Activated CD8-positive, alpha-beta memory T cell treated with anti-CD3 and anti-CD28 coated beads for 48 hours (primary cell): ENCODE measurements at places on chromosomes 7 and 10.

GRCh38 chr7:36875794-36876193 lies 151.5 kb upstream of the AOAH start:
- no peak for DNase-seq

- DNase-seq = no peak
Observed at GRCh38 chr10:132681858-132682755, 103.8 kb downstream of the NKX6-2 start.

- no peak for DNase-seq
Observed at GRCh38 chr7:128003787-128004186, 27.4 kb downstream of the LRRC4 start.

GRCh38 chr10:23325132-23325531 lies 19.5 kb downstream of the C10orf67 start:
- no peak for DNase-seq

GRCh38 chr10:113056441-113057021 lies 106.5 kb downstream of the TCF7L2 start:
- no peak for DNase-seq

GRCh38 chr10:121450247-121450646 lies 148.0 kb downstream of the FGFR2 start:
- no peak for DNase-seq

- no peak for DNase-seq
Observed at GRCh38 chr10:85447690-85448089, 918.9 kb downstream of the GRID1 start.

DNA sequence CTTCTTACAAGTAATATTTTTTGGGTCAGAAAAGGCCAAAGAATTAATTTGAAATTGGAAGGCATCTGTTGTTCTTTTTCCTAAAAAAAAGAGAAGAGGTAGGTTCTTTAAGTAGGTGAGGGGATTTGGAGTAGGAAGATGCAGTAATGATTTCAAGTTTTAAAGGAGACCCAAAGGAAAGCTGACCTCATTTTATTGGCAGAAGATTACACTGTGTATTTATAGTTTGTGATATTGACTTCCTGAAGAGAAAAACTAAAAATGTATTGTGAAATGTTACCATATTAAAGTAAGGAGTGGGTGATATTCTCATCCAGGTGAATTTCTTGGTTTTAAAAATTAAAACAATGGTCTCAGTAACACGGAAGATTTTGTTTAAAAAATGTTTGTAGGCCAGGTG lies 56.6 kb upstream of the CELF2 start:
- no peak for DNase-seq

- no peak for DNase-seq
Observed at GRCh38 chr10:70352401-70353097, 29.9 kb downstream of the LRRC20 start.

- no peak for DNase-seq
Observed at GRCh38 chr7:142733271-142733670, 16.0 kb upstream of the PRSS1 start.

DNA sequence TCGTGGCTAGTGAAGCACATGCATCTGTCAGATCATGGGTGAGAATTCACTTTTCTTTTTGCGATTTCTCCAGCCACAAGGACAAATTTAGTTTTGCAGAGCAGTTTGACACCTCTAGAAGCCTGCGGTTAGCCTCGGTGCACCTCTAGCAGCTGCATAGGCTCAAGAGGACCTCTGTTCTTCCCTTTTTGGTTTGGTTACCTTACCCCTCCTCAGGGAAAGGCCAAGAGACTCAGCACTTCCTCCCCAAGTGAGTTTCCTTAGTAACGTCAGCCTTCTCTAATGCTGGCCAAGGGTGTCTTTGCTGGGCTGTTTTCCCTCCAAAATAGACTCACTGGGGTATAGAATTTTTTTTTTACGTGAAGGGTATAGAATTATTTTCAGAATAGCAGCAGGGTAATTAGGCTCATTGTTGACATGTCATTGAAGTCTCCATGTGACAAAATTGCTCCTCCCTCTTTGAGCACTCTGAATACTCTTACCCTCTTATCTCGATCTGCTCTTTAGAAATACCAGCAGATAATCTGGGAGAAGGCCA lies 97.8 kb downstream of the AUTS2 start:
- DNase-seq = no peak

DNA sequence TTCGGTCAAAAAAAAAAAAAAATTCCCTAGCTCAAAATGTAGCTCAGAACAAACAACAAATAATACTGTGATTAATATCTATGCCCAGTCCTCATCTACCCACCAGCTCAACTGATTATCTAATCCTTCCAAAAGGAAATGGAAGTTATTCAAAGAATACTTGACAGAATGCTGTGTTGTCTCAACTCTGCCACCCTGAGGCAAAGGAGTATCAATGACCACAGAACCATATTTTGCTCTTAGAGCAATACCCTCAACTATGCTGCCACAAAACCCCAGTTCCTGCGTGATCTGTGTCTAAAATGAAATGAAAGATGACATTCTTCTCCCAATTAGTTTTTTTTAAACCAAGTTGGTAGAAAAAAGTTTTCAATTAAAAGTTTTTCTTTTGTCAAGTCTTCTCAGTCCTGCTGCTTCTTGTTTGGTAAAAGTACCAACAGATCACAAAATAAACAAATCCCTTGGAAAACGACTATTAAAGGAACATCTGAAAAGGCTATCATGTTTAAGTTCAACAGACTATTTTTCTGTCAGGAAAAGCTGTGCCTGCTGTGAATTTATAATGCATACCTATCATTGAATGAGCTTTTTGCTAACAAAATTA lies 21.6 kb downstream of the RBM28 start:
- no peak for DNase-seq

DNA sequence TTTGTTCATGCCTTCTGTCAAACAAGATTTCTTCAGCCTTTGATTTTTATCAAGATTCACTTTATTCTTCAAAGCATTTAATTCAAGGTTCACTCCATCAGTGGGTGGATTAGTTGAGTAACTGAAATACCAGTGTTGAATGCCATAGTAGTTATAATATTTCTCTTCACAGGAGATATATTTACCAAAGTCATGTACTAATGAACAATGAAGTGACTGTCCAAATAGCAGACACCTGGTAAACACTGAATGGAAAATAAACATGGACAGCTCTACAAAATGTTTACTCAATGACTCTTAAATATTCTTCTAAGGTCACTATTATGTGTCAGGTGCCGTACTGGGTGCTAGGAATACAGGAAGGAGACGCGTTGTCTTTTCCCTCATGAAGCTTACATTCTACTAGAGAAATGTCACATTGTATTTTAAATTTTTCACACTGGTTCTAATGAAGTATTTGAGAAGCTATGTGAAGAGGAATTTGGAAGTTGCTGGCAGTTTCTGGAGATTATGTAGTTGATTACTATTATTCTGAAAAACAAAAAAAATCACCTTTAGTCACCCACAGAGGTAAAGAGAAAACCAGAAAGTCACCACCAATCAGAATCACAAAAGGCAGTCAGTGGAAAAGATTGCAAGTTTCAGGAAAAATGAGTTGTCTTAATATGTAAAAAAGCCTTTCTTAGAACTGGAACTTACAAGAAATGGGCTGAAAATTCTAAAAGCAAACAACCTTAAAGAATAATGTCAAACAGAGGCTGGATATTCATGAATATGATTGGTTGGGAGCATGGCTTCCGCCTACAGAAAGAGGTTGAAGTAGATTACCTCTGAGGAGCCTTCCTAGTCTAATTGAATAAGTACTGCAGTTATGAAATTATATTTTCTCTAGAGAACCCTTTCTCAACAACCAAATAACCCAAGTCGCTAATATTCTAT lies 84.5 kb downstream of the RTKN2 start:
- no peak for DNase-seq

- no peak for DNase-seq
Observed at GRCh38 chr10:125132344-125132743, 28.0 kb downstream of the CTBP2 start.

DNA sequence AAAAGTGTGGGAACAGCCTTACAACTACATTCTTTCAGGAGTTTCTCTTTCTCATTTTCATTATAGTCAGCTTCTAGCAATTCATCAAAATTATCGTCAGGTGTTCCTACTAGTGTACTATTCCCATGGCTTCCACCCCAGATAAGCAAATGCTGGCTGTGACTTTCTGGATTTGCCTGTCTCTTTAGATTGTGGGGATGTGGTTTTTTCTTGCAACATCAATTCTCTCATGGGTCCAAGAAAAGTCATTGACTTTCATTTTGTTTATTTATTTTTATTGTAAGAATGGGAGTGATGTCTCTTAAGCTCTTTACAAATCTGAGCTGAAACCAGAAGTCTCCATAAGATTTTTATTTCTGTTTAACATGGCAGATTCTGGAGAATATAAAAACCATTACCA lies 349.7 kb upstream of the SEMA3C start:
- DNase-seq = no peak

DNA sequence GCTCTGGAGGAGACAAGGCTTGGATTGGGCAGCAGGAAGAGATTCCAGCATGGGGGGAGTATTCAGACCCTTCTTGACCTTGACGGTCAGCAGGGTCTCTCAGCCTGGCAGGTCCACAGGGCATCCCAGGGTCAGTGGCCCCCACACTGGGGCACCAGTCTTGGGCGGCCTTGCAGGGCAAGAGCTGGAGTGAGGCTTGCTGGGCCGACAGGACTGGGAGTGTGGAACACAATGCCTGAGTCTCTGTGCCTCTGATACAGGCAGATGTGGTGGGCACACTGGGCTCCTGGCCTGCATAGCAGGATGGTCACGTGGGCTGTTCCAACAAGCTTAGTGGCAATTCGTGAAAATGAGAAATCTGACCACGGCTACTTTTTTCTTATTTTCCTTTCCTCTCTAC lies 229.7 kb downstream of the TCERG1L start:
- no peak for DNase-seq

- no peak for DNase-seq
Observed at GRCh38 chr7:79770063-79770462, 316.6 kb upstream of the MAGI2 start.

- no peak for DNase-seq
Observed at GRCh38 chr10:108204528-108205305, 1040.2 kb upstream of the SORCS1 start.

DNA sequence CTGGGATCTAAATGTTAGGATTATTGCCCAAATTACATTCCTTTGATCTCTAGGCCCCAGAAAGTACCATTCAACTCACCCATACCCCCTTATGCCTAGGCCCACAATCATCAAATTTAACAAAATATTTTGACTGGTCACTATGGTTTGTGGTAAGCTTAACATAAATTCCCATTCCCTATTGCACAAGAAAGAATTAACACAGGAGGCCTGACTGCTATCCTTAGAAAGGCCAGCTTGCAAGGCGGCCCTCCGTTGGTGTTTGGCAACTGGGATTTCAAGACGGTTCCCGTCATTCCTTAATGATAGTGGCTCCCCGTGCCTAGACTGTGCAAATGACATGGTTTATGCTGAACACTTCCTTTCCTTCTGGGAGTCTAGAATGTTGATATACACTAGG lies 29.6 kb downstream of the ARHGAP21 start:
- no peak for DNase-seq

DNA sequence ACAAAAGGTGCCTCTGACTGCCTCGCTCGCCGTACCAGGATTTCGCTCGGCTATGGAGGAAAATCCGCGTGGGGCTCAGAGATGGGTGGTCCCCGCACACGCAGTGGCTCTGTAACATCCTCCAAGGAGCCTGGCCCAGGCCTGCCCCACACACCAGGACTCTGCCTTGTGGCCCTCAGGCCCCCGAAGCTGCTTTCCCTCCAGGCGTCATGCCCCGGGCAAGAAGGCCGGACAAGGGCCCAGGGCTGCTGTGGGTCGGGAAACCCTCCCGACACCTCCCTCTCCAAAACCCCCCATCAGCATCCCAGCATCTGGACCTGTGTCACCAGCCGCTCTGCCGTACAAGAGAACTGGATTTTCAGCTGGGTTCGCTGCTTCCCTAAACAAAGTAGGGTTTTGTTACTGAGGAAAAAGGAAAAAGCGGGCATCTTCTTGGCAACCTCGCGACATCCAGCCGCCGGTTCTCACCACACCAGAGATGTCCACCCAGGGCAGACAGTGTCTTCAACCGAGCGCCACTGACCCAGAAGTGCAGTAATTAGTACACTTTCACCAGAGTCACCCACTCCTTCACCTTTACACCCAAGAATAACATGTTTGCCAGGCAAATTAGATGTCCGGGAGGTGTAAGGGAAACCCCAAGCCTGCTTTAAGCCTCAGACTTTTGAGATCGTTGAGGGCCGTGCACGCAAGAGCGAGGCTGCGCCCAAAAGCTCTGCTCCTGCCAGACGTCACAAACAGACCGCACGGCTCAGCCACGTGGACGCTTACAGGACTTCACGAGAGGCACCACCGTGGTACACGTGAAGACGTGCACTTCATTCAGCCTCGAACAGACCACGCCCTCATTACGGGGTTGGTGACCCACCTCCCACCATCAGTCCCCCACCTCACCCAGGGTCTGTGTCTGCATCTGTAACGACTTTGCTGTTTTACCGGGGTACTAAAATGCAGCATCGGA lies 62.2 kb downstream of the DIP2C start:
- no peak for DNase-seq

- DNase-seq = no peak
Observed at GRCh38 chr7:2051707-2052656, 180.8 kb downstream of the MAD1L1 start.

DNA sequence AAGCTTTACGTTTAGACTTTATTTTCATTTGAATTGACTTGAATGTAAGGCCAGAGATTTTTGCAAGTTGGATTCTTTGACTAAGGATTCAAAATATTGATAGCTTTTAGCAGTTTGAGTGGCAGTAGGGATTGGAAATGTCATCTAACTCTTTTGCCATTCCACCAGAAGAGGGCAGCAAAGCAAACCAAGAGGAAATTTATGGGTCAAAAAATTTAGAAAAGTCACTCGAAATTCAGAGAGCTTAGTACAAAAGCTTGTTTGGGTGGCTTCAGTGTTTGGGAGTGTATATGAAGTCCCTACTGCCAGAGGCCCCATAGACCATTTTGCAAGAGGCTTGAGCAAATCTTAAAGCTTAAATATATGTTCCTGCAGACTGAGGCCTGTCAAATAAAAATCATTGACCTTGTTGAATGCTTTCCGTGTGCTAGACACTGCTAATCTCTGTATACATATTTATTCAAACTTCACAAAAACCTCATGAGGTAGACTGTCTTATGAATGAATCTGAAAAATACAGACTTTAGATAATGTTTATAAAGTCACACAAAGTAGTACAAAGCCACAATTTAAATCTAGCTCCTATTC lies 44.6 kb upstream of the RSBN1L start:
- DNase-seq = no peak

DNA sequence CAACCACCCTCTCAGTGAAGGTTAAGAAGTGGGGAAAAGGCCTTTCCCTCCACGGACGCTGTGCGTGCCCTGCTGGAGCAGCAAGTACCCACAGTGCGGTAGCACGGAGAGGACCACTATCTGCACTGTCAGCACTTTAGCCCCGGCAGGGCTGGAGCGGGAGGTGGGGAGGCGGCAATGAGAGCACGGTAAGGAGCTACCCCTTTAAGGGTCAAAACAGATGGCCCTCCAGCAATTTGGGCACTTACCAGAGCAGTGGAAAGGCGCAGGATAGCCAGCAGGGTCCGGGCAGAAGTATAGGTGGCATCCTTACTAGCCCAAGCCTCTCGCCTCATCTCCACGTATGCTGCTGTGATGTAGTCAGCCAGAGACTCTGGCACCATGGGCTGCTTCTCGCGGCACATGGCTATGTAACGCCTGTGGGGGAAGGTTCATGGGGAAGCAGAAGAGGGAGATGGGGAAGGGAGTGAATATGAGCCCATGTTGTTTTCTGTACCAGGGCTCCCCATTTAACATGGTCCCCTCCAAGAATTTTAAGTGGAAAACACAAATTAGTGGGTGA lies 5.2 kb downstream of the COPS6 start:
- no peak for DNase-seq
